Right renal cortex interstitium (tissue), 3 donors: ENCODE measurements at places on chromosomes 11 and 22. TPM values are rescaled to one million over a fixed set of nuclear protein-coding genes. Genes with fewer than 3 reads are reported as not detected.

DNA sequence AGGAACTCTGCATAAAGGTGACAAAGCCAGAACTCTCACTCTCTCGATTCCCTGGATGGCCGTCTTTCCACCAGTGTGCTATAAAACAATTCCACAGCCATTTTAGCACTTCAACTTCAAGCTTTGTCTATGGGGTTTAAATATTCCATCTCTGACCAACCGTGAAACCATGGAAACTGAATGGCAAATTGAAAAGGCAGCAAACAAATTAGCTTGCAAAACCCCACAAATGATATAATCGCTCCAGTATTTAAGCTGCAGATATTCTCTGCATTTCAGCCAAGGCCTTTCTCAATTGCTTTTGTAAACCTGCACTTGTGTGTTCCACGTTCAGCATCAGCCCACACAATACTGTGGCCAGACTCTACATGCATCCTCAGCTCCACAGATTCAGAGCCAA, 131.7 kb upstream of the ISX start:
- DNase-seq = no peak

- DNase-seq = no peak
Measured at GRCh38 chr11:16099343-16099900, 256.9 kb downstream of the SOX6 start.

Gene YPEL4
- polyA plus RNA-seq = 1.9 TPM

Gene TBX10
- not detected for polyA plus RNA-seq

DNA sequence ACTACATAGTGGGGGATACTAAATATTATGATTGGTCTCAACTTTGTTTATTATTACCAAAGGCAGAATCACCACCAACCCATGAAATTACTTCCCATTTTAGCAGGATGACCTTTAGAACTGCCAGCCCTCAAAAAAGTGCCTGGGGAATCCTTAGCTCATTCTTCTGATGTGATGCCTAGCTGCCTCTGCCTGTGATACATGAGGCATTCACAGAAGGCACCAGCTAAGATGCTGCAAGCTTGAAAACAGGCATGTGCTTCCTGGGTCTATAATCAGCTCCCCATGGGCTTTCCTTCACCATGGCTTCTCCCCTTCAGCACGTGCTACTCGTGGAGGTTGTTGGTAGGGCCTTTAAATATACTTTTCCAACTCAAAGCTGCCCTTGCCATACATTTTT, 50.4 kb upstream of the ARHGAP20 start:
- DNase-seq = no peak

- DNase-seq = no peak
Measured at GRCh38 chr11:128323381-128323780, 264.0 kb downstream of the ETS1 start.

- DNase-seq = no peak
Measured at GRCh38 chr11:61018059-61018458, 46.6 kb downstream of the CD6 start.

DNA sequence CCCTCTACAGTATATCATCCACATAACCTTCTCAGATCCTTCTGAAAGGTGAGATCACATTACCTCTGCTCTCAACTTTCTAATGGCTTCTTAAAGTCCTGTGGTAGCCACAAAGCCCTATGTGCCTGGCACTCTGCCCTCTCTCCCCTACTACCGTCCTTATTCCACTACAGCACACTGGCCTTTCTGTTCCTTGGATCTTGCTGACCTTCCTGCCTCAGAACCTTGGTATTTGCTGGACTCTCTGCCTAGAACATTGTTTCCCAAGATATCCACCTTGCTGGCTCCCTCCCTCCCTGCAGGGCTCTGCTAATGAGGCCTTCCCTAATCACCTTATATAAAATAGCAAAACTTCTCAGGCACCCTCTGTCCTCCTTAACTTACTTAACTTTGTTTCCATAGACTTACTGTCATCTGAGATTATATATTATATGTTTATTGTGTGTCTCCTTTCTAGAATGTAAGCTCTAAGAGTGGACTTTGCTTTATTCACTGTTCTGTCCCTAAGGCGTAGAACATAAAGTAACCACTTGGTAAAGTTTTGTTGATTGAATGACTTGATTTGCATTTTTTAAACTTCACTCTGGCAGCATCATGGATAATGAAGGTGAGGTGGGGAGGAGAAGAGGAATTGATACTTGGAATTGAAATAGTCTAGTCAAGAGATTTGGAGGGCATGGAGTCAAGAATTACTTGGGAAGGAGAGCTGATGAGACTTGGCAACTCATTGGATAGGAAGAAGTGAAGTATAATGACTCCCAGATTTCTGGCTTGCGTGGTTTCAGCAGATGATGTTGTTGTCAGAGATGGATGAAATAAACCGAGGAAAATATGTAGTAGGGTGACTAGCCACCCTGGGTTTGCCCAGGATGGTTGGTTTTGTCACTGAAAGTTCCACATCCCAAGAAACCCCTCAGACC, 10.5 kb downstream of the POLD3 start:
- no peak for DNase-seq

DNA sequence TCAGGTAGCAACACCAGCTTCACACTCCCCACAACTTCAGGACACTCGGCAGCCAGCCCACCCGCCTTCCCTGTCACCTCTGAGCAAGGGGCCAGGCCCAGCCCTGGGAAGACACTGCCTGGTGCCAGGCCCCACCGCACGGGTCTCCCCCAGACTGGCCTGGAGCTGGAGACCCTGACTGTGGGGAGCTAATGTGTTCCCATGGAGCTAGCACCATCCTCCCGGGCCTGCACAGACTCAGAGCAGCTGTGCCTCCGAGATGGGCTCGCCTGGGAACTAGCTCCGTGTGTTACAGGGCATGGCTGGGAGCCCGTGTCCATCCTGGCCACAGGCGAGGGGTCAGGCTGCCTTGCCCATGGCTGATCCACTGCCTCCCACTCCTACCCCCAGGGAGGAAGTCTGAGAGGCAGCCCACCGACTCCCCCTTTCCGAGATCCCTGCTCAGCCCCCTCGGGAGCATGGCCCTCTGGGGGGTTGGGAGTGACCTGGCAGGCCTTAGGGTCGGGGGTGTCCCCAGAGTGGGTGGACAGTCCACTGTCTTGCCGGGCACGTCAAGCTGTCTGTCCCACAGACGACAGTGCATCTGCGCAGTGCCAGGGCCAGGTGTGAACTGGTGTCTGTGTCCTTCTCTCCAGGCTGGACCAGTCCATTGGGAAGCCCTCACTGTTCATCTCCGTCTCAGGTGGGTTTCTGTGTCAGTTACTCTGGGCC, 76.7 kb upstream of the KCNQ1OT1 start:
- no peak for DNase-seq

Gene SCUBE1
- polyA plus RNA-seq = 7.0 TPM

- DNase-seq = no peak
Measured at GRCh38 chr11:126113515-126113957, 50.9 kb upstream of the CDON start.

- DNase-seq = no peak
Measured at GRCh38 chr11:65928667-65929066, 9.4 kb downstream of the DRAP1 start.

DNA sequence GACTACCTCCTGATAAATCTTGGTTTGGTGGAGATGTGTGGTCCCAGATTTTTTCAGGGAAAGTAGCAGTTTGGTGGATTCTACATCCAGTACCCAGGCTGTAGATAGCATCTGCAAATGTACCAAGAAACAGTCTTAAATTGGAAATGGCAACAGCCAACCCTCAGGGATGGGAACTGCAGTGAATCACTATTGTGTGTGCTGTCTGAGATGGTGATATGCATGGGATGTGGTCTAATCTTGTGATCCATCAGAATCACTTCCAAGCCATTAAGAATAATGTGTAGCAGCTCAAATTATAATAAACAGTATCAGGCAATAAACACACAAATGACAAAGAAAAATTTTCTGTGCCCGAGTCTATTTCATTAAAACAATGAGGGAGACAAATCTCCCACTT, 3.4 kb downstream of the OLFML1 start:
- DNase-seq = no peak

GRCh38 chr11:79699246-79699645, 258.4 kb upstream of the TENM4 start:
- DNase-seq = no peak

GRCh38 chr11:12275818-12276217, 101.6 kb upstream of the PARVA start:
- no peak for DNase-seq

Gene KCNJ1
- polyA plus RNA-seq = 101 TPM

DNA sequence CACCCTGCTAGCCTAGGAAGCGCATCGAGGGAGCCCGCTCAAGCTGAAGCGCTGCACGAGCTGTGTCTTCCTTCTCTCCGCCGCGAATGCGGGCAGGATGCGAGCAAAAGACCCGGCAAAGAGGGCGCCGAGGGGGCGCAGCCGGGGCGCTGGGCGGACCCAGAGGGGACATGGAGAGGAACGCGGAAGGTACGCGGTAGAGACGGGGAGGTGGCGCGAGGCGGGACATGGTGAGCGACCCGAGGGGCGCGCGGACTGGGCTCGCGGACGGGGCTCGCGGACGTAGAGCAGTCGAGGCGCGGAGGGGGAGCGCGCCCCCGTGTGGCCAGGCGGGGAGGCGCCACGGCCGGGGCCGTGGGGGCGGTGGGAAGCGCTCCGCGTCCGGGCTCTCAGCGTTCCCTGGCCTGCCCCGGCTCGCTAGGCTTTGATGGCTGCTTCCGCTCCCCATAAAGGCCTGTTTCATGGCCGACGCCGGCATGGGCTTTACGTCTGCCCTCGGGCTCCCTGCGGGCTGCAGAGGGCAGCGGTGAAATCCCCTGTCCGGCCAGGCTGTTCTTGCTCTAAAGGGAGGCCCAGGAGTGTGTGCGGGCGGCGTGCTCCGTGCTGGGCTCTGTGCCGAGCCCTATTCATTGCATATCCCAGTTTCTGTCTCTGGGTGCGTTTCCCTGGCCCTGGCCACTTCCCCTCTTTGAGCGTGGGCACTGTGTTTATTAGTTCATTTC, 31.2 kb upstream of the TRIM29 start:
- DNase-seq = no peak
